Renal pelvis (tissue), 12 donors: ENCODE measurements at places on chromosomes 1 and 21. TPM values are rescaled to one million over a fixed set of nuclear protein-coding genes. Genes with fewer than 3 reads are reported as not detected.

DNA sequence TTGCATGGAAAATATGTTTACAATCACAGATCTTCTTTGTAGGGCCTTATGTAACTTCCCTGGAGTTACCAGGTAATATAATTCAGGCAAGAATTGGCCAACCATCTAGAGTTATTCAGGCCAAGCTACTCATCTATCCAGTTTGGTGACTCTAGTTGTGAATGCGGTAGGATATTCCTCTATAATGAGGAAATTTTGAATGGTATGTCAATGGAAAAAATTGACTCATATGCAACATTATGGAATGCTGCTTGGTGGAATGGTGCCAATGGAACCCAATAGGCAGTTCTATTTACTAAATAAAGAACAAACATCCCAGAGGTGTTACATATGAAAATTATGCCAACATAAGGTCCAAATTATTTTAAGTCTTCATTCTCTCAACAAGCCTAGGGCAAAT lies 5.6 kb upstream of the TNFSF18 start:
- DNase-seq = no peak

DNA sequence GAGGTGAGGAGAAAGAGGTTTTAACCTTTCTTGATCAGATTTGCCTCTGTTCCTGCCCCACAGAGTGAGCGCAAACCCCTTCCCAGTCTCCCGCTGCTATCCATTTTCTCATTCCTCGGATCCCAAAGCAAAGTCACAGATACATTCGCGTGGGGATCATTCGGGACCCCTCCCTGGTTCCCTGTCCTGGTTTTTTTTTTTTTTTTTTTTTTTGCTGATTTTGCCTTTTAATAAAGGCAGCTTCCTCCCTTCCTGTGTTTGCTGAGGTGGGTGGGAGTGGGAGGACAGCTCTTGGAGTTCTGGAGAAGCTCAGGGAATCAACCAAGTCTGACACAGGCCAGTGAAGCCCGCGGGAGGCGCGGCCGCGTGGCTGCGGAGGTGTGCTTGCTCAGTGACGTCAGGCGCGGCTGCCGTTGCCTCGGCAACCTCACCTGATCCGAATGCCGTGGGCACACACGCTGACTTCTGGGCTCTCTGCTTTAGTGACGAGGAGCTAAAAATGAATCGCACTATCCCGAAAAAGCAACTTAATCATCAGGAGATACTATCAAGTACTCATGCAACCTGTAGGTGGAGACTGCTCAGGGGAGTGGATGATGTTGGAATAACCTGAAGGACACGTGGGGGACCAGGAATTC lies 106.4 kb downstream of the TBX19 start:
- peak; percentile 66 for DNase-seq

DNA sequence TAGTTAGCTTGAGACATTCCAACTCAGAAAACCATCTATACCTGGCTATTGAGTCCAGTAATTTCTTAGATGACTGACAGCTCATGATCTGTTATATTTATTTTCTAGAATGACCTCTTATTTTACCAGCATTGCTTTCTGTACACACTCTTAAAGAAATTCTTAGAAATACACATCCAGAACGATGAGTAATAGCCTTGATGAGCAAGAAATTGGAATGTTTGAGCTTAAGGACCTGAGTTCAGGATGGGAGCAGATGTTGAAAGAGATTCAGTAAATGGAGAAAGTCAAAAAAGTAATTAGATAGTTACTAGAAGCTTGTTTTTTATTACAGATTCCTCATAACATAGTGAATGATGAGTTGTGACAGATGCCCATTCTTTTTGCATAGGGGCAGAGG lies 11.7 kb downstream of the PYHIN1 start:
- DNase-seq = no peak

DNA sequence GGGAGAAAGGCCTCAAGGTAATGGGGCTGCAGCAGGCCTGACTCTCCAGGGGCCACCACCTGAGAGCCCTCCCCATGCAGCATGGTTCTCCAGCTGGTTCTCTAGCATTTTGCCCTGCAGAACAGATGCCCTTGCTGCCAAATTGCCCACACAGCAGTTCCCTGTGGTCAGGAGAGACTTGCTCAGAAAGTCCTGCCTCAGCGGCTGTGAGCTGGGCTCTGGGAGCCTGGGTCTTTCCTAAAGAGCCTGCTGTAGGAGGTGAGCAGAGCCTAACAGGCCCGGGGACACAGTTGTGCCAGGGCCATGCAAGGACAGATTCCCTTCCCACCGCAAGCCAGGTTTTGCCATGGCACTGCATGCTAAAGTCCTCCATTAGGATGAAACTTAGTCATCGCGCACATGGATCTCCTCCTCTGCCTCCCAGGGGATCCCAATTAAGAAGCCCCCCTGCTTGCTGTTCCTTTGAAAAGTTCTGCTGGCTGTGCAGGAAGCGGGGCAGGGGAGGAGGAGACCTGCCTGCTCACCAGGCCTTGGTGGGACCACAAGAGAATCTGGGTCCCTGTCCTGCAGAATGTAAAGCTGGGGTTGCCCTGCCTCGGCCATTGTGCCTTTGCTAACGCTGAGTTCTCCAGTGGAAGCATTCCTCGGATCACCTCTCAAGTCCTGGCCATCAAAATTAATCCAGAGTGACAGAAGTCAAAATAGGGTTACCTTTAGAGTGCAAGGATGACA lies 21.4 kb downstream of the TEX35 start:
- no peak for DNase-seq

KIF14 gene
- polyA plus RNA-seq = 6.0 TPM

OR6K3 gene
- polyA plus RNA-seq = not detected

- no peak for DNase-seq
Observed at GRCh38 chr1:94514095-94514727, 27.3 kb downstream of the F3 start.

DNA sequence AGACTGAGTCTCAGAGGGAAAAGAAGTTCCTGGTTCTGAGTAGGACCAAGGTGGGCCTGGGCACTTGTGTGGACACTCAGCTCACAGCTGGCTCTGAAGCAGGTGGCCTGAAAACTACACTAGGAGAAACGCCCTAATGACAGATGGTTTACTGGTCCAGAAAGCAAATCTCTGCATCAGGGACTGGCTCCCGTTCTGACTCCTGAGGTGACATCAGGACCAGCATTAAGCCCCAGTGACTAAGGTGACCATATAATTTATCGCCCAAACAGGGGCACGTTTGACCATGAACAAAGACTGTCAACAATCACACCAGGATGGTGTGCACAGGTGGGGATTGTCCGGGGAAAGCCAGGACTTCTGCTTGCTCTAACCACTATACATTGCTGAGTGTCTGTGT lies 12.2 kb upstream of the CD34 start:
- no peak for DNase-seq

PLPPR5 gene
- polyA plus RNA-seq = 1.7 TPM

FCMR gene
- polyA plus RNA-seq = 2.5 TPM

DNA sequence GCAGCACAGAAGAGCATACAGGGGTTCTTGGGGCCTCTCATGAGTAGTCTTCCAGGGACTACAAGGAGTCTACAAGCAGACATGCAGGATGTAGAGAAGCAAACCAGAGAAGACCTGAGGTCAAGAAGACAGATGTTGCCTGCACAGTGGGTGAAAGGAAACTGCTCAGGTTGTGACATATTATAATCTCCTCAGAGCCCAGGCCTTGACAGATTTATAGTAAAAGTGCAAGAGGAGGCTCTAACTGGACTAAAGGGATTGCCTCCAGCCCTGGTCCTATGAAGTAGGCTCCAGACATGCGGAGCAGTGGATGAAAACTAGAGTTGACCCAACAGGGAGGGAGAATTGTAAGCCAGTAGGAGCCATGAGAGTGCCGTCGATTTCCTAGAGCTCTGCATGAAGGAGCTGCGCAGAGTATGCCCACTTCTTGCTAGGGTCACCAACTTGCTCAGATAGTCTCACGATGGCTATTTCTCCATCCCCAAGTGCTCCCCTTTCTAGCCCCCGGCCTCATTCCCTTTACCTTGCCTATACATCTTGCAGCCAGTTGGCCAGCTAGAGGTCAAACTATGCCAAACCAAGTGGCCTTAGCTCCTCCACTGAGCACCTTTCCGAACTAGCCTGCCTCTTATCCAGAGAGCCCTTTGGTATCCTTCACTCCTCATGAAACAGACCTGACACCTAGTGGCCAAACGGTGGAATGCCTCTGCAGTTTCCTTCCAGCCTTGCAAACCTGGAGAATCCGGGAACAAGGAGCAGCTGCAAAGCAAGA lies 36.2 kb upstream of the IPO9 start:
- DNase-seq = peak; percentile 78

DNA sequence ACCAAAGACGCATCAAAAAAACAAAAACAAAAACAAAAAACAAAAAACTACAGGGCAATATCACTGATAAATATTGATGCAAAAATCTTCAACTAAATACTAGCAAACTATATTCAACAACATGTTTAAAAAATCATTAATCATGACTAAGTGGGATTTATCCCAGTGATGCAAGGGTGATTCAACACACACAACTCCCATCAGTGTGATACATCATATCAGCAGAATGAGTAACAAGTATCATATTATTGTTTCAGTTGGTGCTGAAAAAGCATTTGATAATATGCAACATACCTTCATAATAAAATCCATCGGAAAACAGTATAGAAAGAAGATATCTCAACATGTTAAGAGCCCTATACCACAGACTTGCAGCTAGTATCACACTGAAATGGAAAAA lies 953.0 kb downstream of the AMY1C start:
- DNase-seq = no peak

DNA sequence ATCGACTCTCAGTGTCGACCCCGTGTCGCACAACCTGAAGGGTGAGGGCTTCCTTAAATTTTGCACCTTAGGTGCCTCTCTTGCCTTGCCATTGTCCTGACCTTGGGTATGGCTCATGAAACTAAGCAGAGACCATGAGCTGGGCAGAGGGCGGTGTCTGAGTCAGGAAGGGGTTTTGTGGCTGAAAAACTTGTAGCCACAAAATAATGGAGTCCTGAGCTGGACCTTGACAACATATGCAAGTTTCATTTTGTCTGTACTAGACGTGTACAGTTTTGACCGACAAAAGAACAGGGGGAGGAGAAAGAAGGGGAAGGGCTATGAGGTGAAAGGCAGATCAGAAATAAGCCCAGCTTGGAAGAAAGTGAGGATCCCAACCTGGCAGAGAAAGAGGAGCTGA lies 8.3 kb upstream of the RUNX1 start:
- DNase-seq = no peak

LRRIQ3 gene
- 2.3 TPM for polyA plus RNA-seq

DNA sequence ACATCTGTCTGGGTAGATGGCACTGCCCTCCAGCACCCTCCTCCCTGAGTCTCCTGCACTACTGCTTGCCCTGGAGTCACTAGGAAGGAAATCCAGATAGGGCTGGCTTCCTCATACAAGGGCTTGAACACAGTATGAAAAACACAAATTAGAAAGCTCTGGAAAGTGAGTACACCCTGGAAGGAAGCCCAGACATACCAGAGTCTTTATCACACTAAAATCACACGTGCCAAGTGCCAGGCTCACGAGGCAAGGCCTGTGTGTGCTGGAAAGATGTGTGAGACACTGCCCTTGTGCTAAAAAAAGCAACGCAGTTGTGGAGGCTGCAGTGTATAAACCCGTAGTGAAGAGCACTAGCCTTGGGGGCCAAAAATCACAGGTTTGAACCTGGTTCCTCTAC lies 28.3 kb upstream of the S100A7 start:
- DNase-seq = no peak

- no peak for DNase-seq
Observed at GRCh38 chr1:50750021-50750619, 209.9 kb downstream of the FAF1 start.

PKLR gene
- 8.6 TPM for polyA plus RNA-seq

DNA sequence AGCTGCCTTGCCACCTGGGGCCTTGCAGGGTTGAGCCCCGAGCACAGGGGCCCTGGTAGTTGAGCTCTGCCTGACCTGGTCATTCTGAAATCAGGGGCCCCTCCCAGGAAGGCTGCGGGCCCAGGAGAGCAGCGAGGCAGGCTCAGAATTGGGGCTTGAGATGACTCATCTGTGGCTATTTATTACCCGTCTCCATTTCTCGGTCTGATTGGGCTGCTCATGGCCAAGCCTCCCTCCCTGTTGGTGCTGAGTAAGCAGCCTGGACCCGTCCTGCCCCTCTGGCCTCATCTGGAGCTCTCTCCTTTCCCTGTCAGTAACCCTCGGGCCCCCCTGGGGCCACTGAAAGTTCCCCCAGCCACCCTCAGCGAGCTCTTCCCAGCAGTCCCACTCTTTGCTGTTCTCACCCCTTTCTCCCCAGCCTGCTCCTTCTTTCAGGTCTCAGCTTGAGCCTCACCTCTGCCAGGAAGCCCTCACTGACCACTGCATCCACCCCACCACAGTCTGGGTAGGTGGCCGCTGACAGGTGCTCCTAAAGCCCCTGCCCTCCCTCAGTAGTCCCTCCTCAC lies 11.0 kb upstream of the TNFRSF8 start:
- DNase-seq = no peak

GRCh38 chr1:3021233-3021671 lies at the start of gene ACTRT2:
ACTRT2 (plus strand) TSS chr1:3021467; CDS start chr1:3021687, 220 bp downstream.
- DNase-seq = no peak

DNA sequence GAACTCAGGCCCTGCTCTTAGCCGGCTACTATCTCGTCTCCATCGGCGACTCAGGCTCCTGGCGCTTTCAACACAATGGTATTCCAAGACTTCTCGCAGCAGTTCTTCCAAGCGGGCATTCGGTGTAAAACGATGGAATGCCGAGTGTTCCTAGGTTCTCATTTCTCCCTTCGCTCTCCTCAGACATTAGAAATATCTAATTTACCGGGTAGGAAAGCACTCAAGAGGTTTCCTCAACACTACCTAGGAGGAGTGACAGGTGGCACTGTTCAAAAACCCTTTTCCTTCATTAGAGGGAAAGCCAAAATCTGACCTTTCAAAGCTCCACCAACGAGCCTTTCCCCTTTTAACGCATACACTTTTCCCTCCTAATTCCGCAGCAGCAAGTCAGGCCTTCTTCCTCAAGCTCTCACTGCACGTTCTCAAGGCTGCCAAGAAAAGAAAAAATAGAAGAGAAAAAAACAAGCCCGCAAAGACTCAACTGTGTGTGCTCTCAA lies 601 bp downstream of the UBE2G2 start:
- DNase-seq = no peak

- no peak for DNase-seq
Observed at GRCh38 chr1:30867537-30867936, 41.0 kb downstream of the SDC3 start.

NUDT4B gene
- 2.3 TPM for polyA plus RNA-seq

DNA sequence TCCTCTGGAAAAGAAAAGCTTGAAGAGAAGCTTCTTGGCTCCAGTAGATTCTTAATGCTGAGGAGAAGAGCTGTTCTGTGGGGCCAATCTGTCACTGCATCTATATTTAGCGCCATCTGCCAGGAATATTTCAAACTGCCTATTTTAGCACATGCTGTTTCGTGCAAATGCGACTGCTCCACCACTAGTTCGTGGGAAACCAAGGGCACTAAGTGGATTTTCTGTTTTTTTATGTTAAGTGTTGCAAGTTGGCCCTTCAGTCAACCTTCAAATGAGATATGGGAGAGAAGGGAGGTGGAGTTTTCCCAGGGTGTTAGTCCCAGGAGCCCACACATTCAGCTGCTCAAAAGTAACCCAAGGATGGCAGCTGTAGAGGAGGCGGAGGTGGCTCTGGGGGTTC lies 91.9 kb downstream of the TSEN15 start:
- no peak for DNase-seq

GRCh38 chr1:69320757-69321211 lies 246.9 kb upstream of the LRRC7 start:
- DNase-seq = no peak

- no peak for DNase-seq
Observed at GRCh38 chr1:154843636-154844296, 26.3 kb downstream of the KCNN3 start.

NPR1 gene
- polyA plus RNA-seq = 77.7 TPM
